ENCODE measurements at places on chromosomes 5 and 9. TPM values are rescaled to one million over a fixed set of nuclear protein-coding genes. Genes with fewer than 3 reads are reported as not detected.
A peak's percentile ranks its signal among the peaks of the same experiment; 100 is the strongest.

- DNase-seq: no peak
Measured at GRCh38 chr9:87944096-87944495, 26.3 kb downstream of the SPATA31C1 start.

DNA sequence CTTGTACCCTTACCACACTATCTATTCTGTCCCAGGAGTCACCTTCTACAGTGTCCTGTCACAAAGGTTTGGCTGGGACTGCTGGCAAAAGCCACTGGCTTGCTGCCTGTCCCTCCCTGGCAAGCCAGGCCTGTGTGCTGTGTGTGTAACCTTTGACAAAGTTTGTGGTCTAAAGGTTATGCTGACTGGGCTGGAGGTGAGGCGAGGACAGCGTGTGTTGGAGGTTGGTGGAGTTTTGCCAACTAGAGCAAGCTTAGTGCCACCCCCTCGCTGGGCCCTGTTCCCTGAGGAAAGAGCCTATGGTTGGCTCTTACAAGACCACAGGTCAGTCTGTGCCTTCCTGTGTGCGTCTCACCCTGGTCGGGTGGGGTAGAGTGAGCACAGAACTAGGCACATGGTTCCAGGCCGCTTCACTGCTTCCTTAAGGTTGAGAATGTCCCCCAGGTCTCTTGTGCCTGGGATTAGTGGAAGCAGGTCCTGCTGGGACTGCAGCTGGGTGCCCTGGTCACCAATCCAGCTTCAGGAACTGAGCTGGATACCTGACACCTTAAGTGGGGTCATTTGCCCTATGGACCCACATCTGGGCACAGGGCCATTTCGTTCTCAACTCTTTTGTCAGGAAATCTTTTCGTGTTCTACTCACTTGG is 152.2 kb downstream of the GADD45G start:
- DNase-seq: no peak

The SPEF2 gene
- total RNA-seq: 4.3 TPM

DNA sequence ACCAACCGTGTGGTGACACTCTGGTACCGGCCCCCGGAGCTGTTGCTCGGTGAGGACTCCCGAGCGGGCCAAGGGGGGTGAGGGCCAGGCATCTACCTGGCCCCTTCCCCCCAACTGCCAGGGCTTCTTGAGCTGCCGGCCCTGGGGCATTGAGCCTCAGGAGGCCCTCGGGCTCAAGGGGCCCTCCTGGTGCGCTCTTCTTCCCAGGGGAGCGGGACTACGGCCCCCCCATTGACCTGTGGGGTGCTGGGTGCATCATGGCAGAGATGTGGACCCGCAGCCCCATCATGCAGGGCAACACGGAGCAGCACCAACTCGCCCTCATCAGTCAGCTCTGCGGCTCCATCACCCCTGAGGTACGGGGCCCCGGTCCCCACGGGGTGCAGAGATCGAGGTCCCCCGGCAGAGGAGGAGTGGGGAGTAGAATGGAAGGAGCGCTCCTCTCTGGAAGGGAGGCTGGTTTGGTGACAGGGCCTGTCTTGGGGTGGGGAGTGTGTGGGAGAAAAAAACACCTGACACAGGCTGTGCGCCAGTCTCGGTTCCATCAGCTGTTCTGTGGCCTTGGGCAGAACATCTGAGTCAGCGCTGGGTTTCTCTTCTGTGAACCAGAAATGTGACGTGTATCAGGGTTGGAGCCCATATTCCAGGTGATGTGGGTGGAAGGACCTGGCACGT is 2.6 kb downstream of the CDK9 start:
- DNase-seq: no peak

DNA sequence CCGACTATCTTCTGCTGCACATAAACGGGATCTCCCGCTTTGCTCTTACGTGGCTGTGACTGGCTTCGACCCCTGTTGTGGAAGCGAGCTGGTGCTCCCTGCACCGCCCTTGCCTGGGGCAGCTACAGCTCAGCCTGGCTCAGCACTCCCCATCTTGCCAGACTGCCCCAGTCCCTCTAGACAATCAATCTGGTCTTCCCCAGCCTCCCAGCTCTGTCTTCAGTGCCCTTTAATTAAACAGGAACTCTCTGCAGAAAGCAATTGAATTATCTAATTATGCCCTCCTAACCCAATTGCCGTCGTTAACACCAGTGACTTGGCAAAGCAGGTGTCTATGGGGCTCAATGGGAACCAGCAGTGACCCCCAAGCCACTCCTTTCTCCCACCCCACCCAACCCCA is 18.9 kb upstream of the NTNG2 start:
- no peak for DNase-seq

- no peak for DNase-seq
Measured at GRCh38 chr9:121509180-121509579, 9.5 kb upstream of the GGTA1 start.

DNA sequence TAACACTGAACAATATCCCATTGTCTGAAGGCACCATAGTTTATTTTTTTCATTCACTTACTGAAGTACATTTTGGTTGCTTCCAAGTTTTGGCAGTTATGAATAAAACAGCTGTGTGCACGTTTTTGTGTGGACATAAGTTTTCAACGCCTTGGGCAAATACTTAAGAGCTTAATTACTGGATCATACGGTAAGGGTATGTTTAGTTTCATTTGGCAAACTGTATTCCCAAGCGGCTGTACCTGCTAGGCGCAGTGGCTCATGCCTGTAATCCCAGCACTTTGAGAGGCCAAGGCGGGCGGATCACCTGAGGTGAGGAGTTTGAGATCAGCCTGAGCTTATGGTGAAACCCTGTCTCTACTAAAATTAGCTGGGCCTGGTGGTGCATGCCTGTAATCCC is 63.7 kb upstream of the FAM120A start:
- DNase-seq: no peak

The PRRX2 gene
- under 0.01 TPM for total RNA-seq

DNA sequence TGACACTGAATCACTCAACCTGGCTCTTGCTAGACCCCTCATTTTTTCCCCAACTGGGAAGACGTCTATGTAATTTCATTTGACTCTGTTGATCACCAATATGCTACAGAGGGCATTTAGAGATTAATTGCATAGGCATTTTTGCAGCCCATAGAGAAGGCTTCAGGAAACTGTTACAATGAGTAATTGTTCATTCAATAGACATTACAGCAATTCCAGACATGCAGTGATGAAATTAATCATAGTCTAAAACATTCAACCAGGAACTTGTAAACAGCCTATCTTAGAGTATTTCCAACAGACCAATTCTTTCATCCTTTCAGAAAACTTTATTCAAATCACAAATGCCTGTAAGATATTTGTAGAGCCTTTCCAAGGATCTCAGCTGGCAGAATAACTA is 122.3 kb downstream of the MARCHF11 start:
- no peak for DNase-seq

- no peak for DNase-seq
Measured at GRCh38 chr9:79026316-79026715, 545.4 kb upstream of the TLE4 start.

DNA sequence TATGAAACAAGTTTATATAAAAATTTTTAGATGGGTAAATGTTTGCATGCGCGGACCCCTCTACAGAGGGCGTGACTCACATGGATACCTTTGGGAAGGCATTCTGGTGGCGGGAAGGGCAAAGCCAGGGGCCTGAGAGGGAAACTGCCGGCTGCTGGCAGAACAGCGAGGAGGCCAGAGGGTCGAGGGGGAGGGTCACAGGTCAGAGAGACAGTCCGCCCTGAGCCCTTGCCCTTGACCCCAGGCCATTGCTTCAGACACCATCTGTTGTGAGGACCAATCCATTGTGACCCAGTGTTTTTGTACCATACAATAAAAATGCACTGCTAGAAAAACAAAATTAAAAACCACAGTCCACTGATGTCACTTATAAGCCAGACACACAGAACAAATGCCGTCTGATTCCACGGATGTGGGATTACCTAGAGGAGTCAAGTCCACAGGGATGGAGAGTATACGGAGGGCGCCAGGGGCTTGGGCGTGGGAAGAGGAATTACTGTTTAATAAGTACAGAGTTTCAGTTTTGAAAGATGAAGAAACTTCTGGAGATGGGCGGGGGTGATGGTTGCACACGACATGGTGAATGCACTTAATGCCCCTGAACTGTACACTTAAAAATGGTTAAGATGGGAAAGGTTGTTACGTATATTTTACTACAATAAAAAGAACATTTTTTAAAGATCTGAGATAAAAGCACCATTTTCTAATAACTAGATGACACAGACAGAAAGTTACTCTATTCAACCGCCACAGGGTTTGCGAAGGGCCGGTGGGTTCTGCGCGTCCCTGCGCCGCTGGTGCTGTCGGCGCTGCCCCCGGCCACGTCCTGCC is 12.0 kb downstream of the BTNL9 start:
- no peak for DNase-seq

GRCh38 chr5:169512385-169512784 is 71.2 kb upstream of the SPDL1 start:
- no peak for DNase-seq

- peak; percentile 23 for DNase-seq
Measured at GRCh38 chr9:116279230-116279629, 125.6 kb downstream of the PAPPA start.

DNA sequence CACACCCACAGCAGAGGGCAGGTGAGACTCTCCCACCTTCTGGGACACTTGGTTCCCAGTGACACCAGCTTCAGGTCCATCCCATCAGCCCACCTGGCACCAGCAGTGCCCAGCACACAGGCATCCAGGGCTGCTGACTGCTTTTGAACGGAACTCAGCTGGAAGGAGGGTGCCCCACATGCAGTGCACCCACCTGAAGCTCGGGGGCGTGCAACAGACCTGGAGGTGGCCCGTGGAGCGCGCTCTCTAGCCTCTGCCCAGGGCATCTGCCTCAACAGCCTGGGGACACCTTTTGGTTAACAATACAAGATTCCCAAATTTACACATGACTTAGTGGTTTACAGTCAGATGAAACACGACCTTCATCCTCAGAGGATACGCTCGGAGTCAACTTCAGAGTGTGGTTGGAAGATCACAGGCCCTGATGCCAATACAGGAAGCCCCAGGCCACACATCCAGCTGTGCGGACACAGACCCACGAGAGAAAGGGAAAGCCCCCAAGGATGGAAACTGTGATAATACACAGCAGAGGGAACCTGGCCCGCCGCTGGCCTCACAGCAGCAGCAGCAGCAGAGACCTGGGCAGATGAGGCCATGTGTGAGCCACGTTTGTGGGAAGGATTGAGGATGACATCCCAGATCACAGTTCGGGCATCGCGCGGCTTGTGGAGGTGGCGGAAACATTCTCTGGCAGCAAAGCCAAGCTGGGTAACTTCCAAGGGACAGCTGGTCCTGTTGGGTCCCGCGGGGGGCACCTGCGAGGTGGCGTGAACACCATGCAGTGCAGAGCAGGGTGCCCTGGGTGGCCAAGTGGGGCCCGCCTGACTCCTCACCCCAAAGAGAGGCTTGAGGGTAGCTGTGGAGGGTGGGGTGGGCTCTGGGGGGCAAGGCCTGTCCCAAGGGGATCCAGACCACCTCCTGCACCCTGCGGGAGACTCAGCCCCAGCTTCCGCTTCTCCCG is 64.0 kb downstream of the SECISBP2 start:
- no peak for DNase-seq
